Activated CD8-positive, alpha-beta memory T cell treated with anti-CD3 and anti-CD28 coated beads for 1 hour (primary cell): ENCODE measurements at places on chromosomes 2 and 18.

DNA sequence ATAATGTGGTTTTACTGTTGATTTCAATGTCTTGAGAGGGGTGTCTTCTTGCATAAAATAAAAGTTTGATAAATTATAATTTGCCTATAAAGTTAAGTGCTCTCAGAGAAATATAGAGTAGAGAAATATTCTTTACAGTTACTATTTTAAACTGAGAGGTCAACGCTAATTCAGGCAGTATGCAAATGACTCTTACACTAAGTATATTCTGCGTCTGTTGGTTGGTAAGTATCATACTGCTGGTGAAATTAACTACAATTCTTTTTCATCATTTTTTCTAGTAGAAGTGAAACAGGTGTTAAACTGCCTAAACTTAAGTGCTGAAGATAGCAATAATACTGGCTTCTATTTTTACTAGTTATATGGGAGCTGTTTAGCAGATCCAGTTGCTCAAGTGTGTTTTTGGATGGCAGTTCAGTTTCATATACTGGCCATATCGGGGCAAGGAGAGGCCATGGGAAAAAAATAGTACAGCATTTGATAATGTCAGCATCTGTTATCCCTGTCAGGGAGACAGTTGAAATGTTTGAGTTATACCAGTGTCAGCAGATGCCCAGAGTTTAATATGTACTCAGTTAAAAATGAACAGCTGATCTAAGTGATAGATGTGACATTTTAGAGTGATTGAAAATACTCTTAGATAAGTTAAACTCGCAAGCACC, 86.2 kb downstream of the MIB1 start:
- no peak for DNase-seq

DNA sequence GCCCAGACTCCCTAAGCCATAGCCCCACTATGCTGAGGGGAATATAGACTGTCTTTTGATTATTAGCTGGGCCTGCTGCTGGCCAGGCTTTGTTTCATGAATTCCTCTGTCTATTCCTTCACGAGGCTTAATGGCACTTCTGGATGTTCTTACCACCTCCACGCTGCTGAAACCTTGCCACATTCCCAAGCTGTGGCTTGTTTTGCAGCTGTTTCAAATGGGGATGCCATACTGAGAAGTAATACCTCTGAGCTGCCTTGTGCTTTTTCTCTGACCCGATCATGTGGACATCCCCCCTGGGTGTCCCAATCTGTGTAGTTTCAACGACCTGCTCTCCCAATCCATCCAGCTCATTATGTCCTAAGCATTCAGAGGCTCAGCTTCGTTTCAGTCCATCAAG, 114.1 kb downstream of the ICOS start:
- DNase-seq: no peak

DNA sequence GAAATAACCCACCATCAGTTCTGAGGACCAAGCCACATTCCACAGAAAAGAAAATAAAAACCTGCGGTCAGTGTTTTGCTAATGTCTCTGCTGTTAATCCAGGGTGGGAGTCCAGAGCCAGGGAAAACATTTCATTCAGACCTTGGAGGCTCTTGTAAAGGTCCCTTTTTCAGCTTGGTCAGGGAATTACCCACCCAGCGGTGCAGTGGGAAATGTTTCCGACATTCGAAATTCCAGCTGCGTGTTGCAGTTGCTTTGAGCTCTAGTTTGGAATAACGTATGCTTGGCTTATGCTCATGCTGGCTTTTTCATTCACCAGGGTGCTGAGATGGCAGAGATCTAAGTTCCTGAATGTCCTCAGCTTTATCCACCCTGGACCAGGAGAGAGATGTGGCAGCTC, 219.1 kb downstream of the TRIB2 start:
- no peak for DNase-seq

- DNase-seq: no peak
Measured at GRCh38 chr2:88248280-88248828, 78.2 kb downstream of the THNSL2 start.

DNA sequence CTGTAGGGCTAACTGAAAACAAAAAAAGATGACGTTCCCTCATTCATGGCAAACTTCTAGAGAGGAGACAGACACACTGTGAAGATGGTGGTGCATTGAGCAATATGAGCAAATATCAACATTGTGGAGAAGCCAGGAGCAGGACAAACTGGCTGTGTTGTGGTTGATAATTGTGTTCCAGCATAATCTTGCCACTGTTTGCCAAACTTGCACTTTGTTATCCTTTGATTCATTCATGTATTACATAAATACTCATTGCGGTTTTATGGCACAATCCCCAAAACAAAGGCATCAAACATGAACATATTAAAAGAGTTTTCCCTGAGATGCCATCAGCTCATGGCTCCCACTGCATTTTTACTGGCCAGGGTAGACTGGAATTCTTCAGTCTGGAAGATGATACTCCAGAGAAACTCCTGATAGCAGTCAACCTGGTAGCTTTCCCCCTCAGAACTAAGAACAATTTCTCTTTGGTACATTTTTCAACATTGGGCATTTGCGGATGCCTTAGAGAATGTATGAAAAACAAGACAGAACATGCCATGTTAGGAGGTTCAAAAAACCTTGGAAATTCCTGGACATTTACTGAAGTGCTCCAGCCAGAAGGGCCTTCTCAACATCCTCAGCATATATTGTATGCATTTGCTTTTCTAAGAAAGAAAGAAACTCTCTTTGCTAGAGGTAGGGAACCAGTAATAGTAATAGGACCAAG, 487.4 kb upstream of the CELF4 start:
- no peak for DNase-seq

GRCh38 chr18:7824970-7825369, 257.9 kb downstream of the PTPRM start:
- no peak for DNase-seq

DNA sequence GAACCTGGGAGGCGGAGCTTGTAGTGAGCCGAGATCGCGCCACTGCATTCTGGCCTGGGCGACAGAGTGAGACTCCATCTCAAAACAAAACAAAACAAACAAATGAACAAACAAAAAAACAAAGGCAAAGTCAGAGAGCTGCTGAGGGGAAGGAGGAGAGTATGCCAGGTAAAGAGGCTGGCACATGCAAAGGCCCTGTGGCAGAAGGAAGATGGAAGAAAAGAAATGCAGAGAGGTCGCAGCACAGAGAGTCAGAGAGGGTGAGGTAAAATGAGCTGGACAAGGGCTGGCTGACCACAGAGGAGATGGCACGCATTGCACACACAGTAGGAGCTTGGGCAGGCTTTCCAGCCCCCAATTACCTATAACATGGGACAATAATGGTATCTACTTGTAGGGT, 47.0 kb downstream of the FAM178B start:
- DNase-seq: no peak

GRCh38 chr2:68878753-68879152, 7.6 kb upstream of the BMP10 start:
- no peak for DNase-seq

GRCh38 chr2:239401881-239402233, 1.0 kb upstream of the HDAC4 start:
- DNase-seq: no peak
